ENCODE measurements at places on chromosomes 3 and 15.

DNA sequence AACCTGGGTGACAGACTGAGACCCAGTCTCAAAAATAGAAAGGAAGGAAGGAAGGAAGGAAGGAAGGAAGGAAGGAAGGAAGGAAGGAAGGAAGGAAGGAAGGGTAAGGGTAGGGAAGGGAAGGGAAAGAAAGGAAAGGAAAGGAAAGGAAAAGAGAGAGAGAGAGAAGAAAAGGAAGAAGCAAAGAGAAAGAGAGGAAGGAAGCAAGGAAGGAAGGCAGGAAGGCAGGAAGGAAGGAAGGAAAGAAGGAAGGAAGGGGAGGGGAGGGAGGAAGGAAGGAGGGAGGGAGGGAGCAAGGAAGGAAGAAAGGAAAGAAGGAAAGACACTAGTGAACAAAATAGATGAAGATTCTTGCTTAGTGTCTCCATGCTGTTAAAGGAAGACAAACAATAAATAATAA is 129.1 kb downstream of the SHQ1 start:
- no peak for DNase-seq

DNA sequence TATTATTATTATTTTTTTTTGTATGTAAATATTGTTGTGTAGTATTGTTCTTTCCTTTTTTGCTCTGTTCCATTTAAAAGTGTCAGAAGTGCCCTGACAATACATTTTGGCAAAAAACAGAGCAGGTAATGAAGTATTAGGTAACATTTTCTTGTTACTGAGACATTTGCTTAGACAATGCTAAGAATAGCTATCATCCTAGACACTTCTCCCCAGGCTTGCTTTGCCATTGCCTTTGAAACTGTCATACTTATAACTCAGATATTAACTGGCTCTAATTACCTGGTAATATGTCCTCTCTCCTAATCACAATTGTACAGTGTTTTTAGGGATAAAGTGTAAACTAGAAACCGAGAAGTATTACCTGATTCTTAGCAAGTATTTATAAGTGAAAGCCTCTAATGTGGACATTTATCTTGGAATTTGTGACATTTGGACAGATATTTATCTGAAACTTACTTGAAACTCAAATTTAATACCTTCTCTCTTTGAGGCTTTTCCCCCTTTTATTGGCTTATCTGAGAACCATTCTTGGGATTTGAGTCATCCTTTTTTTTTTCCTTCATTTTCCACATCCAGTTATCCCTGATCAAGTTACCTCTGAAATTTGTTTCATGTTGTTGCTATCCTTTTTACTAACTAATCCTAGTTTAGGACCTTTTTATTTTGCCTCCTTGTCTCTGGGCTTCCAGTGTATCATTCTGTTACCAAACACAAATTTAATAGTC is 13.1 kb downstream of the ARIH1 start:
- no peak for DNase-seq

DNA sequence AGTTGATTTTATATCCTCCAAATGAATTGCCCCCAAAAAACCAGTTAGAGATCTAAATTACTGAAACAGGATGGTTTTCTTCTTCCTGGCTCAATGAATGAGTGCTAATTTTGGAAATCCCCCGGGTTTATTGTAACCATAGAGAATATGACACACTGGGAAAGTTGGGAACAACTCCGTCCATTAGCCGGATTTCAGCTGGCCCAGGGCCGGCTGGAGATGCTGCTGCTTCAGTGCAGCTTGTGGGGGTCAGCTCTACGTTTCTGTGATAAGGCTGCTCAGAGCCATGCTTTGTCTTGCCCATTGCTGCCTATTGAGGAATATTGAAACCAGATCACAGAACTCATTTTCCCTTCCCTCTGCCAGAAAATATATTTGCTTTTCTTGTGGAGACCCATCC is 20.3 kb downstream of the GYG1 start:
- DNase-seq: no peak

- no peak for DNase-seq
These were observed 8.0 kb upstream of the THRB start for GRCh38 chr3:24502690-24503089.

DNA sequence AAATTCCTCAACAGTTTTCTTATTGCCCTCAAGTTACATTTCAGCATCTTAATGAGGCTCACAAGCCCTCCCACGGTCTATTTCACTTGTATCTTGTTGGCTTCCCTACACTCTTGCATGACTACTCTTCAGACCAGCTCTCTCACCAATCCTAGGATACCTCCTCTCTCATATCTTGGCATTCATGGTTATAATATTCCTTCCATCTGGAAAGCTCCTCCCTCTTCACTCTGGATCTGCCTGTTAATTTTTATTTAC is 8.5 kb upstream of the CCDC80 start:
- no peak for DNase-seq

DNA sequence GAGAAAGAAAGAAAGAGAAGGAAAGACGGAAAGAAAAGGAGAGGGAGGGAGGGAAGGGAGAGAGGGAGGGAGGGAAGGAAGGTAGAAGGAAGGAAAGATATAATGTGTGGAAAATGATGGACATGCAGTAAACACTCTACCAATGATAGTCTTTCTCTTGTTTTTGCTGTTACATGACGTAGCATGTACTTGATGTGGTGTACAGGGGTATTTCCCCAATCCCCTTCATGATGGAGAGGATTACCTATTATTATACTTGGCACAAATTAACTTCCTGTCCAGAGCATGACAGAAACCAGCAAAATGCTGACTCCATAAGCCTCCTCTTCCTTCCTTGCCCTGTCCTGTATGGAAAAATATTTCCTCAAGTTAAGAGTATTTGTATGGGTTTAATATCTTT is 124.4 kb downstream of the B3GALNT1 start:
- no peak for DNase-seq

DNA sequence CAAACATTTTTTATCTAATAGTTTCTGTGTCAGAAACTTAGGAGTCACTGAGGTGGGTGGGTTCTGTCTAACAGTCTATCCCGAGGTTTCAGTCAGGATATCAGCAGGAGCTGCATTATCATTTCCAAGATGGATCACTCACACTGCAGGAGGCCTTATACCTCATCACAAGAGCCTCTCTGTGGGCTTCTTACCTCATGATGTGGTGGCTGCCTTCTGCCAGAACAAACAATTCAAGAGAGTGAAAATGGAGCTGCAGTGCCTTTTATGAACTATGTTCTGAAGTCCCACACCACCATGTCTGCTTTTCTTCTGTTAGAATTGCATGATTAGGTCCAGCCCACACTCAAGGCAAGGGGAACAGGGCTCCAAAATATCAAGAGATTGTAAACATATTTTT is 27.9 kb downstream of the RFX7 start:
- DNase-seq: no peak

DNA sequence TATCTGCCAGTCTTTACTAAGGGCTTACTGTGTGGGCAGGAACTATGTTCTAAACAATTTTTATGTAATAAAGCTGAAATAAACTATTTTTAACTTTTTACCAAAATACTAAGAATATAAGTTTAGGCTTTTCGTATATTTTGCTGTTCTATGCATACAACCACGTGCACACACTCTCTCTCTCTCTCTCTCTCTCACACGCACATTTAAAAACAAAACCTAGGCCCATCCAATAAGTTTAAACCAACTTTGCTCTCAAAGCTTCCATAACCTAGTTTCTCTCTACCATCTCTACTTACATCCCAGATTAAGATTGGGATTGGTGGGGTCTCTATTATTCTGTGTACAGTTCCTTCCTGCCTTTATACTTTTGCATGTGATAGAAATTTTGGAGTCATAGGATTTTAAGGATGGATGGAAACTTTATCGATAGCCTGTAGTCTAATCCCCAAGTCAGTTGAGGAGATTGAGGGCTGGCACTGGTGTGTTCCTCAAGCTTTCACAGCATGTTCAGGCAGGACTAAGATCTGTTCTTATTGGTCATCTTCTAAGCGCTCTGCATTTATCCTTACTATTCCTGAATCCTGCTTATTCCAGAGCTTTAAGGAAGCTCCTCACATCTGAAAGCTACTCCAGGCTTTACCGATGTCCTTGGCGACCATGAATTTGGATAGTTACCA is 1.8 kb downstream of the GPR171 start:
- DNase-seq: no peak

GRCh38 chr3:18098960-18099587 is 326.1 kb downstream of the SATB1 start:
- no peak for DNase-seq

- DNase-seq: no peak
These were observed 64.2 kb downstream of the MYLK start for GRCh38 chr3:123819949-123820348.

GRCh38 chr3:125010393-125010792 is 45.4 kb downstream of the HEG1 start:
- DNase-seq: no peak

DNA sequence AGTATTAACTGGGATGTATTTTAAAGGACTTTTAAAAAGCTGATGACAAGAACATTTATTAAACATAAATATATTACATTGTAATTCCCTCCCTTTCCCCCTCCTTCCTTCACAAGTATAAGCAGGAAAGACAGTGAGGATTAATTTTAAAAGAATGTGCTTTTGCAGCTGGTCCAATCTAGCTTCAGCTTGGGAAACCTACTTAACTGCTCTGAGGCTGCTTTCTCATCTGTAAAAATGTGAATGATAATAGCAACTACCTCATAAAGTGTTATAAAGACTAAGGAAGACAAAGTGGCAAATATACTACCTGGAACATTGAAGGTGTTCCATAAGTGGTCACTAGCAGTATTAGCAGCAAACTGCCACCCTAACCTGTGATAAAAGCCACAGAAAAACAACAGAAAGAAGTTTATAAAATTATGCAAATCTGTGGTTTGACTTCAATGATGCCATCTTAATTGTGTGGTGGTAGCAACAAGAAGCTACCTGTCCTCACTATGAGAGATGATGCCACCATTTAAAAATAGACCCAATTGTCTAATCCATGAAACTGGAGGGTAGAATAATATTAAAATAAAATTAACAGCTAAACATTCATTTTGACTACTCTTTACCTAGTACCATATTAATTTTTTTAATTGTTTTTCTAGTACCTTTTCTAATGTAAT is 20.0 kb downstream of the DHX36 start:
- no peak for DNase-seq

DNA sequence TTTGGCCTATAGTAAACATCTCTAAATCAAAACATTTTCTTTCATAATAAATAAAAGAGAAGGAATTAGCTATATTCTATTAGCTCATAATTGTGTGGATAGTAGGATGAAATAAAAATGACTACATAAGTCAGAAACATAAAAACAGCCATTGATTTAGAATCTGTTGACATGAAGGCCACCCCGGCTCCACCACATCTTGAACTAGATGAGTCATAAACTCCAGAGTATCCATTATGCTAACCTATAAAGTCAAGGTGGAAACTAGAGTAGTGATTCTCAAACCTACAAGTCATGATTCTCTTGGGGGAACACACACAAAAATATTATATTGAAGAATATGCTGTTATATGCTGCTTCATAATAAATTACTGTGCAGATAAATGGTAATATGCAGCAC is 831.0 kb downstream of the TUSC7 start:
- DNase-seq: no peak

DNA sequence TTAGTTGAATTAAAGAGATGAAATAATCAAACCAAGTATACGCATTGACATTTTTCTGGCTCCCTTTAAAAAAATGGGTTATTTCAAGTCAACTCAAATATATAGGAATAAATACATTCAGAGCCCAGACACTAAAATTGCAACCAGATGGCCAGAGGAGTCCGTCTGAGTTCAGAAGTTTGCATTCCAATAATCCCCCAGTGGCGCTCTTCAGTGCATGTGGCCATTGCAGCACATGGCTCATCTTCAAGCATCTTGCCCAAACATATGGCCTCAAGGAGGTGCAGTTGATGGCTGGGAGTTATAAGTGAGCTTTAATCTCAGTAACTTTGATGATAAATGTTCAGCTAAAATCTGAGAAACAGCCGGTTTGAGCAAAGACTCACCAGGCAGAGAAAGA is 295.8 kb upstream of the LRRN1 start:
- DNase-seq: no peak

GRCh38 chr3:27287052-27287451 is 82.1 kb downstream of the NEK10 start:
- no peak for DNase-seq

DNA sequence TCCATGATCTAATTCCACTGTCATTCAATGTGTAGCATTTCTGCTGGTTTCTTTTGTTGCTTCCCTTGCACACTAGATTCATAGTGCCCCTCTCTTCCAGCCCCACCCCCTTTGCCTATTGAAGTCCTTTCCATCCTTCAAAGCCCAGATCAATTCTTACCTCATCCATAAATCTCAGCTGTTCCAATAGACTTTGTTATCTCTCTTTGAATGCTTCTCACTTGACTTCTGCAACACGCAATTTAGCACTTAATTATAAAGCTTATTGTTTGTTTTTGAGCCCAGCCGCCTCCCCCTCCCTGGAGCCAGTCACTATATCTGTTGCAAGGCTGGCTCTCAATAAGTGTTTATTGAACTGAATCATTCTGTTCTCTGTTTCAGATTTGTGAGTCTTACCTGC is 174.6 kb upstream of the TBL1XR1 start:
- DNase-seq: no peak

GRCh38 chr3:175521406-175521805 is 662.3 kb downstream of the NAALADL2 start:
- no peak for DNase-seq

- no peak for DNase-seq
These were observed 892.6 kb downstream of the TUSC7 start for GRCh38 chr3:117602058-117602644.

DNA sequence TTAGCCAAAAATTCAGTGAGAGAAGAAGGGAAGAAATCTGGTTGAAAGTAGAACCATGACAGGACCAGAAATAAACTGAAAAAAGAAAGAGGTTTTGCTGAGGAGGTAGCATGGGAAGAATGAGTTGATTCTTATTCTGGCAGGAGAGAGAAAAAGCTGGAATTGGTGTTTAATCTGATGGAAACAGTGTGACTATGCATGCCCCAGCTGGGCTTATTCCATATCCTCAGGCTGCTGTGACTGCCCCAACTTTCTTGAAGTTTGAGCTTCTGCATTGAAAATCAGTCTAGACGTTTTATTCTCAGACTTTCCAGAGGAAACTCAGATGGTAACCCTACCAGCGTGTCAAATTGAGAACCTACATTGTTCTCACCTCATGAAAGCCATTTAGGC is 352.5 kb upstream of the DCBLD2 start:
- DNase-seq: no peak

- no peak for DNase-seq
These were observed 24.6 kb upstream of the HES1 start for GRCh38 chr3:194111336-194111735.

DNA sequence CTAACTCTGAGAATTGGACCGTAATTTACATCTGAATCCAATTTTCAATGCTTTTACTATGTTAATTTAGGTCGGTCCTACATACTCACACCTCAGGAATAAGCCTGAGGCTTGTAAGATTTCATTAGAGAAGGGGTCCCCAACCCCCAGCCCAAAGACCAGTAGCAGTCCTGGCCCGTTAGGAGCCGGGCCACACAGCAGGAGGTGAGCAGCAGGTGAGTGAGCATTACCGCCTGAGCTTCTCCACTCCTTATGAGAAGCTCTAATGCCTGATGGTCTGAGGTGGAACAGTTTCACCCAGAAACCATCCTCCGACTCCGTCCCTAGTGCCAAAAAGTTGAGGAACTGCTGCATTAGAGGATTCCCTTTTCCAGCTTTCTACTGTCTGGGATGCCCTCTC is 757.3 kb downstream of the SI start:
- no peak for DNase-seq

GRCh38 chr15:31215490-31216214 is 111.0 kb upstream of the KLF13 start:
- peak; percentile 84 for DNase-seq
